ENCODE measurements at places on chromosomes 5 and 9. TPM values are rescaled to one million over a fixed set of nuclear protein-coding genes. Genes with fewer than 3 reads are reported as not detected.

DNA sequence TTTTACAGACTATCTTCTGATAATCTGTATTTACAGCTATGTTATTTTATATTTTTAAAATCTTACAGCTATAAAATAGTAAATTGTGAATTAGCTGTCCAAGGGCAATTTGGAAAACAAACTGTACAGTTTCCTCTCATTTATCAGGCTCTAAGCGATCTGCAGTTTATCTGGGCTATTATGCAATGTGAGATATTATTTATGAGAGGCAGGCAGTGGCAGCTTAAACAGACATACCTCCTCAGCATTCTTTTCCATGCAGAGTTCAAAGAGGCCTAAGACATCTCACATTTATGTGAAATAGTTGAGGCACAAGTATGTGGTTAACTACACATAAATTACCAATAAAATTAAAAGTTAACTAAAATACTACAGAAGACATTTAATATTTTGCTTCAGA, 10.2 kb downstream of the NIPSNAP3B start:
- no peak for DNase-seq

DNA sequence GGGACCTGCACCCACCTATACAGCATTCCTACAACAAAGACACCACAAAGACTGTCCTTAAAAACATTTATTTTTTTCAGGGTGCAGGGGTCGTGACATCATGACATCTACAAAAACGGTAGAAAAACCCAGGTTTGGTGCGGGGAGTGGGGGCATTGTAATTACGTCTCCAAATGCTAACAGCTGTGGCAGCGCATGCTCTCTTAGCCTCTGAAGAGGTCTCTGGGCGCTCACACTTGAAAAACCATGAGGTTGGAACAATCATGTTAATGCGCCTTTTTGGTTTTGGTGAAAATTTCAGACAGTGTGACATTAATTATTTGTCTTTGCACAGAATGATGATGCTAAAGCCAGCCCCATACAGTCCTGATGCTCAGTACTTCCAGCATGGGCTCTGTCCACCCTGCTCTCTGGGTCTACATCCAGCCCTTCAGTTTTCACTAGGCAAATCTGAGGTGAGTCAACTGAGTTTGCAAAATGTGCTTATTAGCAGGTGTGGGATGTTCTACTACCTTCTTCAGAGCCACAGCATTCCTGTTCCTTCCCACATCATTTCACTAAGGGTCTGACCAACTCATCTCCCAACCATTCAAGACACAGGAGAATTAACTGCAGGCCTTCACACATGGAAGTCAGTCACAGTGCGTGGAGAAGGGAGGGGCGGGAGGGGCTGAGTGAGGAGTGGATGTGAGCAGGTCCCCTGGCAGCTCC, 14.1 kb downstream of the ALDH1B1 start:
- no peak for DNase-seq

DNA sequence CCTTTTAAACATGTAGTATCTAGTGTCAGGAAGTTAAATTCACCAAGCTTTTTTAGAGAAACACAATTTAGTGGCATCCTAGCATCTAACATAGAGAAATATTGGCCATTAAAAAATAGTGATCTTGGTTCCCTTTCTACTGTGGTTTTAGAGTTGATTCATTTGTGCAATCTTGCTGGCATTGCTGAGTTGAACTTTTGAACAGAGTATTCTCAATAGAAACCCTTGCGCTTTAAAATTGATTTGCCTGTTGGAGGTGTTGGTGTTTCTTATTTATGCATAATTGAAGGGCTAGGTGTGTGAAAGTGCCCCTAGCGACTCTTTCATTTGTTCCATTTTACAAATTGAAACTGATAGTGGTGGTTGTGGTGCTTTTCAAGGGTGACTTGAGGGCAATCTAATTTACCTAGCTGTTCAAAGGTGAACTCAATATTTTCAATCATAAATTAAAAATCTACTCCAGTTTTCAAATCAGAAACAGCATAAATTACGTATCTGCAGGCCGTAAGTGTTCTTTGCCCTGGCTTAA, 73.0 kb upstream of the MPDZ start:
- DNase-seq, result no peak

GRCh38 chr5:124649491-124650146, 96.8 kb downstream of the ZNF608 start:
- no peak for DNase-seq

DNA sequence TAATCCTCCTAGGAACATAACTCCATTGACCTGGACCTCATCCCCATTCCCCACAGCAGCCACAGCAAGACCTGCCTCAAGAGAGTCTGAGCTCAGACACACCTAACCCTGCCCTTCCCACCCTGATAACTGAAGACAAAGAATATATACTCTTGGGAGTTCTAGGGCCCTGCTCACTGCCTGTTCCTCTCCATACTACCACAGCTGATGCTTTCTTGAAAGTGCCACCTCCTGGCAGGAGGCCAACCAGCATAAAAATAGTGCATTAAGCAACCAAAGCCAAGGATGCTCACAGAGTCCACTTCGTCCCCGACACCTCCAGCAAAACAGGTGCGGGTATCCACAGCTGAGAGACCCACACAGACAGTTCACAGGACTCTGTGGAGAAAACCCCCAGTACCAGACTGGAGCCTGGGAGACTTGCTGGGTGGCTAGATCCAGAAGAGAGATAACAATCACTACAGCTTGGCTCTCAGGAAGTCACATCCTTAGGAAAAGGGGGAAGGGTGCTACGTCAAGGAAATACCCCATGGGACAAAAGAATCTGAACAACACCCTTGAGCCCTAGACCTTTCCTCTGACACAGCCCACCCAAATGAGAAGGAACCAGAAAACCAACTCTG, 23.5 kb downstream of the FAM114A2 start:
- DNase-seq, result no peak

- DNase-seq, result no peak
Observed at GRCh38 chr5:122871661-122872060, 26.2 kb downstream of the SNX24 start.

GRCh38 chr5:32126691-32127090, 47.4 kb downstream of the GOLPH3 start:
- DNase-seq, result no peak

- no peak for DNase-seq
Observed at GRCh38 chr9:32705059-32705458, 69.6 kb upstream of the TAF1L start.

DNA sequence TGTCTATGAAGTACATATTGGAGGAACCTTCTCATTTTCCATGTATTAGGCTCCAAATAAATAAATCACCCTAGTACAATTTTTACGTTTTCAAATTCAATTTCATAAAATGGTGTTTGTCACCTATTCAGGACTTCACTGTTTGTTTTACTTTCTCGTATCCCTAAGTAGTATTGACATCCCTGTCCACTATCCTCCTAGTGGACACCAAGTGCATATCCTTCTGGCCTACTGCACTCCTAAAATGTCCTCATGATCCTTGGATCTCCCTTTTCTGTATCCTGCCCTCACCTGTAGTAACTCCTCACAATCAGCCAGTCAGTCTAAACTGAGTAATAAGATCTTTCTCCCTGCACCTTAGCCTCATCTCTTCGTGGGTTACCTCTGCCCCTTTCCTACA, 539.9 kb downstream of the DMRTA1 start:
- DNase-seq, result no peak

Gene PSIP1
- 99.1 TPM for total RNA-seq

Gene TPM2
- total RNA-seq, result 278 TPM

Gene PTCD2
- 19.3 TPM for total RNA-seq

Gene FOXD4L6
- total RNA-seq, result 0.54 TPM

Gene PDE6A
- total RNA-seq, result not detected

Gene F2RL1
- 119 TPM for total RNA-seq

Gene IFNA4
- total RNA-seq, result not detected

Gene WDR70
- 31.1 TPM for total RNA-seq

Gene FAM200C
- 4.2 TPM for total RNA-seq

Gene IQGAP2
- 2.0 TPM for total RNA-seq

Gene GARNL3
- 8.8 TPM for total RNA-seq

Data from HCT116 (cell line).